ENCODE measurements at places on chromosomes 4 and X.

DNA sequence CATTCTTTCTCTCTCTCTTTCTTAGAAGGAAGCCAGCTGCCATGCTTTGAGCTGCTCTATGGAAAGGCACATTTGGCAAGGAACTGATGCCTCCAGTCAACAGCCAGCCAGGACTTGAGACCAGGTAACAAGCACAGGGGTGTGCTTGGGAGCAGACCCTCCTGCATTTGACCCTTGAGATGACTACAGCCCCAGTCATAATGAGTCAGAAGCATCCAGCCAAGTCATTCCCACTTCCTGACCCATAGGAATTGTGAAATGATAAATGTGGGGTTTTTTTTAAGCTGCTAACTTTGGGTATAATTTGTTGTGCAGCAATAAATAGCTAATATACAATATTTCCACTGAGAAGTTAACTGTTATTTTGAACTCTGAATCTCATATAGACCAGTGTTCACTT is 446.9 kb downstream of the GRXCR1 start:
- DNase-seq = no peak

- no peak for DNase-seq
These were observed 41.4 kb upstream of the PPP2R3B start for GRCh38 chrX:427812-428725.

DNA sequence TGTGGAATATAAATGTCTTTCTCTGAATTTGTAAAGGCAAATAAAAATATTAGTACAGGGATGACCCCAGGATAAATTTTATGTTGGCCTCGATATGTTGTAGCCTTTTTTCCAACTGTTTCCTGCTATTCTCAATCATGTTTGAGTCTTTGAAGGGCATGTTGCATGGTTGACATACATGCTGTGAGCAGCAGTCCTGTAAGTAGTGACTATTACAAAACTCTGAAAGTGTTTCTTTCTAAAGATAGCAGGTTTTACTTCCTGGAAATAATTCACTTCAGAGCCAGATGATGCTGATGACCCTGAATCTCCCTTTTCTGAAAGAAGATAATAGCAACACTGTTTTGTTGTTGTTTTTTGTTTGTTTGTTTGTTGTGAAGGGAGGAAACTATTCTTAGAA is 393.0 kb upstream of the GNPDA2 start:
- no peak for DNase-seq

GRCh38 chrX:120653000-120653399 is 23.1 kb upstream of the C1GALT1C1 start:
- no peak for DNase-seq

GRCh38 chr4:61511716-61512488 is 311.8 kb downstream of the ADGRL3 start:
- DNase-seq = no peak

DNA sequence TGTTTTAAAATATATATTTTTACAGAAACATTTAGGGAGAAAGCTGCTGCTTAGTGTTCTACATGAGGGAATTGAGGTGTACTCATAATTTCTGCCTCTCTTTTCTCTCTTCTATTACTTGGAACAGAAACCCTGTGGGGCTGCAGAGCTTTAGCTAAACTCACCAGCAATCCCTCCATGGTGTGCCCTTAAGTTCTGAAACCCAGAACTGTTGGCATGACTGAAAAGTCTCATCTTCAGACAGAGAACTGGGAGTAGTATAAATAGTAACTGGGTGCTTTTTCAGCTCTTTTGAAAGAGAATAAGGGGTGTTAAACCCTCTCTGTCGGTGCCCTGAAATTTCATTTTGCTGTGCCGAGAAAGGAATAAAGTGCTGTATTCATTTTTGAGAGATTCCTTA is 294.9 kb upstream of the BOD1L1 start:
- DNase-seq = no peak

DNA sequence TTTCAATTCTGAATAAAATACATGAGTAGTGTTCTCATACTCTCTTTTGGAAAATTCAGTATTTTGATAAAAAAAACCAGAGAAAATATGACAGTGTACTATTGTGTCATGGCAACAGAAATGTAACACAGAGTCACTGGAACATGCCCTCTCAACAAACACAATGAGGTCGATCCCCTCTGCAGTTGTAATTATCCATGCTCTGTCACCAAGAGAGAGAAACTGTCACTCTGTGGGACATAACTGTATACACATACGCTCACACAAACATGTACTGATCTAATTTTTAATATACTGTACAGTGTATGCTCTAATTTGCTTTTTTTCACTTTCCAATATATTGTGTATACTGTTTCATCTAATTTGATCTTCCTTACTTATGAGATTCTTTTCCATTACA is 1136.8 kb upstream of the TENM3 start:
- DNase-seq = no peak

GRCh38 chr4:153679486-153679885 is 4.6 kb upstream of the TLR2 start:
- no peak for DNase-seq

GRCh38 chrX:38342853-38343778 is 9.3 kb upstream of the OTC start:
- DNase-seq = no peak

- no peak for DNase-seq
These were observed 821 bp downstream of the PLK4 start for GRCh38 chr4:127881563-127881864.

Data from B cell (primary cell).